Fibroblast of skin of right biceps (primary cell): ENCODE measurements at places on chromosomes 13 and 19.
A peak's percentile ranks its signal among the peaks of the same experiment; 100 is the strongest.

DNA sequence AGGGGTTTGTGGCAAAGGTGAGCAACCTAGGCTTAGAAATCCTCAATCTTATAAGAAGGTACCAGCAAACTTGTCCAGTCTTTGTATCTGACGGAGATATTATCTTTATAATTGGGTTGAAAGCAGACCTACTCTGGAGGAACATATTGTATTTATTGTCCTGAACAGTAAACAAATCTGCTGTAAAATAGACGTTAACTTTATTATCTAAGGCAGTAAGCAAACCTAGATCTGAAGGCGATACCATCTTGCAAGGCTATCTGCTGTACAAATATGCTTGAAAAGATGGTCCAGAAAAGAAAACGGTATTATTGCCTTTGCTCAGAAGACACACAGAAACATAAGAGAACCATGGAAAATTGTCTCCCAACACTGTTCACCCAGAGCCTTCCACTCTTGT lies 3.8 kb upstream of the KLK2 start:
- DNase-seq: no peak

- DNase-seq: no peak
These were observed 51.1 kb downstream of the GARRE1 start for GRCh38 chr19:34305221-34306083.

GRCh38 chr13:22173610-22174009 lies 502.7 kb downstream of the FGF9 start:
- DNase-seq: peak; percentile 79

DNA sequence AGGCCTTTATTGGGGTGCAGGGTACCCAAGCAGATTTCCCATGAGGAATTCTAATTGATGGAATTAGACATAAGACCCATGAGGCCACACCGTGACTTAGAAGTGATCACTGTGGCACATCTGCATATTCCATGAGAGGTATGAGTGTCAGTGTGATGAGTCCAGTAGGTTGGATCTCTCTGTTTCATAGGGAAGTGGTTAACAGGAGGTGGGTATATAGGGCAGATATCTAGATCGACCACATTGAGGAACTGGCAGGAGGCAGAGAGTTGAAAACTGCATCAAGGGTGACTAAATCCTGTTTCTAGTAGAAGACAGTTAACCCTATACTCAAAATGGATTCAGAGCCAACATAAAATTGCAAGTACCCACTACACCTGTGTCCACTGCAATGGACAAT lies 68.6 kb upstream of the MIR17HG start:
- no peak for DNase-seq

DNA sequence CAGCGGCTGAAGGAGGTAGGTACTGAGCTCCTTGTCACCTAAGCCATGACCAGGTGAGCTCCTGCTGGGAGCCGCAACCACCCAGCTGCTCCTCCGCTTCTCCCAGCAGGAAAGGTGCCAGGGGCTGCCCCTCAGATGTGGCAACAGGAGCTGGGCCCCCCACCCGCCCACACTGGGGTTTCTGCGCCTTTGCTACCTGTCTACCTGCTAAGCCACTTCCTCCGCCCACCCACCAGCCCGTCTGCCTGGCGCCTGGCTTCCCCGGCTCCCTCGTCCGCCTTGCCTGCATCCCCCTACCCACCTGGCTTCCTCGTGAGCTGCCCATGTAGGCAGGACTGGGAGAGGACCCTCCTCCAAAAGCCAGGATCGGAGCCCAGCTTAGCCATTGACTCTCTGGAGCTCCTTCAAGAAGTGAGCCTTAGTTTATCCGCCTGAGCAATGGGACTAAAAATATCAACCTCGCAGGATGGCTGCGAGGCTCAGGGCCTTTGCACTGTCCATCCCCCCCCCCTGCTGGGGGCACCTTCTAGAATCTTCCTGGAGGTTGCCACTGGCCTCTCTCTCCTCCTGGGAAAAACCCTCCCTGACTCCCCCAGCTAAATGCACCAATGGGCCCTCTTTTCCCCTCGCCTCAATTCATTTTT lies 55.8 kb upstream of the KLF2 start:
- no peak for DNase-seq

DNA sequence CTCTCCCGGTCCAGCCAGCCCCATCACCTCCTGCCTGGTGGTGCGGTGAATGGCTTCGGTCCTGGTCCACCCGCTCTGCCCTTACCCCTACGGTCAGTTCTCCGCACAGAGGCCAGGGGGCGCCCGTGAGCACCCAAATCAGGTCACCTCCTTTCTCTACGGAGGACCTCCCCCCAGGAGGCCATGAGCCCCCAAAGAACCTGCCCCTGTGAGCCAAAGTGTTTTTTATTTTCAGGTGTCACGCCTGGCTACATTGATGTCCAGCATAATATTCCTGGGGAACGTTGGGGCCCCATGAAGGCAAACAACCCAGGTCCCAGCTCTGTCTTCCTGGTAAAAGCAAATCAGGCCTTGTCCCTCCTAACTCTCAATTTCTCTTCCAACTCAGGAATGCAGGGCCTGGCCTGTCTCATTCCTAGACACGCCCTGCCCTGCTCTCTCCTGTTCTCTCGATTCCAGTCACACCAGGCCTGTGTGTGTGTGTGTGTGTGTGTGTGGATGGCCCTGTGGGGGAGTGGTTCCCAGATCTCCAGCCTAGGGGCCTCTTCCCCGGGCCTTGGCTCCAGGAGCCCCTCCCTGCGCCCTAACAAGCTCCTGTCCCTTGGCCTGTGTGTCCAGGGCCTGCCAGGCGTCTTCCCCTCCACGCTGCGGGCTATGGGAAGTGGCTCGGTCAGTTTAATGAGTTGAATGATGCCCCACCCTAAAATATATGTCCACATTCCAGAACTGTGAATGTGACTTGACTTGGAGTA lies 9.7 kb upstream of the GIPC1 start:
- peak; percentile 95 for DNase-seq

- peak; percentile 93 for DNase-seq
These were observed 28.3 kb downstream of the CEBPA start for GRCh38 chr19:33273881-33274662.

GRCh38 chr13:106515635-106516254 lies 19.7 kb downstream of the EFNB2 start:
- DNase-seq: no peak

DNA sequence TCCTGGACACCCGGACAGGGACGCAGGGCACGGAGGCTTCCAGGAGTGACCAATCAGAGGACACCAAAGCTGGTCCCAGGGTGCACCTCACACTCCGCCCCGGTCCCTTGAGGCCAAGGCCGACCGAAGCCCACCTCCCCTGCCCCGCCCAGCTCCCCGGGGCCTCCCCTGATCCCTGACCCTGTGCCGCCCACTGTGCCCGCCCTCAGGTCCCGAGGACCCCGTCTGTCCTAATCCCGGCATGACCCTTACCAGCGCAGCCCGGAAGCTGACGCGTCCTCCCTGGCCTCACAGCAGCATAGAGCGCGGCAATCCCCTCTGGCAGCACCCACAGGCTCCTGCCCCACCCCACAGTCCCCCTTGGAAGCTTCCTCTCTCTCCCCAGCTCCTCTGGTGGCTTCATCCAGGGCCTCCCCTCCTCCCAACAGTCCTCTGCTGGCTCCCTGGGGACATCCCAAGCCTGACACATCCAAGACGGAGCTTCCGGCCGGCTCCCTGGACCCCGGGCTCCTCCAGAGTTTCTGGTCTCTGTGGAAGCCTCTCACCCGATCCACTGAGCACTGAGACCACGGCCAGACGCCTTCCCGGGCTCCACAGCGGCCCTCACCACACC lies 7.4 kb upstream of the CDC34 start:
- peak; percentile 56 for DNase-seq

GRCh38 chr13:23050126-23050525 lies 130.7 kb upstream of the SGCG start:
- no peak for DNase-seq

- no peak for DNase-seq
These were observed 610.6 kb upstream of the PRR20A start for GRCh38 chr13:56530096-56530495.

DNA sequence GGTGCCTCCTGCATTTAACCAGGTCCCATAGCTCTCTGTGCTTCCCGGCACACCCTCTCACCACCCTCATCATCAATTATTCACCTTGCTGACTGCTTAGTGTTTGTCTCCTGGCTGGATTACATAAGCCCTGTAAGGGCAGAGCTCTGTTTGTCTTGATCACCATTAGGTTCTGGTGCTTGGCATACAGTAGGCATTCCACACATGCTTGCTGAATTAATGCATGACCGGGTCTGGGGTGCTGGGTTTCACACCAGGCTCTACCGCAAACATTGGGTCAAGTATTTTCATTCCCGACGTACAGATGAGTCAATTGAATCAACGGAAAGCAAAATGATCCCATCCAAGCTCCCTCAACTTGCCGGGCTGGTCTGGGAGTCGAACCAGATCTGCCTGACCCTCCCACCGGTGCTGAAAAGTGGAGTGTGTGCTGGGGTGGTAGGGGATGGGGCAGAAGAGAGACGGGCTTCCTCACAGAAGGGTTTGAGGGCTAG lies 28.5 kb downstream of the VAV1 start:
- DNase-seq: peak; percentile 69

GRCh38 chr13:51935326-51936171 lies 73.8 kb downstream of the CCDC70 start:
- DNase-seq: peak; percentile 12

- DNase-seq: no peak
These were observed 2.8 kb downstream of the MADCAM1 start for GRCh38 chr19:498977-499623.

- peak; percentile 37 for DNase-seq
These were observed 32.6 kb downstream of the UBL3 start for GRCh38 chr13:29817604-29818378.

- no peak for DNase-seq
These were observed 21.2 kb upstream of the RNASEH2B start for GRCh38 chr13:50888362-50888761.

GRCh38 chr19:1237027-1237659 lies 662 bp downstream of the CBARP start:
- DNase-seq: peak; percentile 35

DNA sequence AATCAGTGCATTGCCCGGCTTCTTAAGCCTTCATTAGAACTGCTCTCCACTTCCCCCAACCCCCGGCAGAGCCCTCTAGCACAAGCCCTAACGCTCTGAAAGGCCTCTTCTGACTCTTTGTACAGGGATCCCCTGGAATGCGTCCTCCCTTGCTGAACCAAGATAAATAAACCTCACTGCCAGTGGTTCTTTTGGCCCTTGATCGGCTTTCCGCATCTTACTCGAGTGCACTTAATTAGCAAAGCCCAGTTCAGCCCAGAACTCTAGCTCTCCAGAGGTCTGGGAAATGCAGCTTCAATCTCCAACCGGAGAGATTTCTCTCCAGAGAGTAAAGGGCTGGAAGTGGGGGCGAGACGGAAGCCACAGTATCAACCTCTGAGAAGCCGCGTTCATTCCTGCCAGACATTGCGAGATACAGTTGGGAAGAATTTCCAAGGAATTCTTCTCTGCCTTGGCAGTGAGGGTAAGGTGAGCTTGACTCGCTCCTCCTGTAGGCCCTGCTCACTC lies 8.7 kb upstream of the ZNF444 start:
- DNase-seq: peak; percentile 52

- no peak for DNase-seq
These were observed 21.2 kb upstream of the SCEL start for GRCh38 chr13:77514336-77514726.

DNA sequence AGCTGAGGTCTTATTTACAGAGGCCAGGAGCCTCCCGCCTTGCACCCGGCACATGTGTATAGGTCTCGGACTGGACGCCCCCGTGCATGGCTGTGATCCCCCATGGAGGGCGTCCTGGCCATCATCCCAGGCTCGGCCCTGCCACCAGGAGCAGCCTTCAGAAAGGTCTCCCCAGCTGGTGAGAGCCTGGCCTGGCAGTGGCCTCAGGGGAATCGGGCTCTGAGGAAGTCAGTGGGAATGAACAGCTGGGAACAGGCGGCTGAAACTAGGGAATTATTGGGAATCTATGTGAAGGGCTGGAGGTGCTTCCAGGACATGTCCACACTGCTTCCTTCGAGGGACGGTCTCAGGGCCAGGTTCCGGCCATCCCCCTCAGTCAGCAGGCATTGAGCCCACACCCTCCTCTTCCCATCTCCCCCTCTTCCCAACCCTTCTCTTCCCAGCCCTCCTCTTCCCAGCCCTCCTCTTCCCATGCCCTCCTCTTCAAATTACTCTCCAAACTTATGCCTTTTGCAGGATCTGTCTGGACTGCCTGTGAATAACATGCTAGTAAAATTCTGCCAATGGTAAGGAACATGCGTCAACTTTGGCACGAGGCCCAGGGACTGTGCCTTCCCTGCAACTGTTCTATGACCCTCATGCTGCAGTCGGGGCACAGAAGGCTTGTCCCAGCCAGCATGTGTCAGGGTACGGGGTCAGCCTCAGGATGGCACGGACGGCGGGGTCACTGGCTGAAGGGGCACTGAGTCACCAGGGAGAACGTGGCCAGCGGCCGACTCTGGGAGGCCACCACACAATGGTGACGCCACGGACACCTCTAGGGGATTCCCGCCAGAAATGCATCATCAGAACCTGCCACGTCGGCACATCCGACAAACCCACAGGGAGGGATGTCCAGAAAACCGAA lies 24.2 kb upstream of the C13orf46 start:
- DNase-seq: peak; percentile 50
